ENCODE measurements at places on chromosomes 1 and 21. TPM values are rescaled to one million over a fixed set of nuclear protein-coding genes. Genes with fewer than 3 reads are reported as not detected.

Gene TNFSF4
- 7.2 TPM for total RNA-seq

Gene KLF17
- 5.5 TPM for total RNA-seq

Gene PTPRU
- total RNA-seq = 35.2 TPM

Gene TRAF5
- 65.0 TPM for total RNA-seq

Gene ADAMTS5
- 5.3 TPM for total RNA-seq

Gene SLC19A1
- 14.2 TPM for total RNA-seq

Gene WDR64
- 1.7 TPM for total RNA-seq

Gene ITLN2
- total RNA-seq = not detected

Gene OLIG1
- not detected for total RNA-seq

Gene TRAF3IP3
- 6.7 TPM for total RNA-seq

Gene RORC
- total RNA-seq = 7.0 TPM

Gene ELF3
- 4.3 TPM for total RNA-seq

Gene UBL4B
- total RNA-seq = not detected

Gene CFAP74
- 4.6 TPM for total RNA-seq

- no peak for DNase-seq
Observed at GRCh38 chr1:78297836-78298235, 192.9 kb upstream of the PTGFR start.

DNA sequence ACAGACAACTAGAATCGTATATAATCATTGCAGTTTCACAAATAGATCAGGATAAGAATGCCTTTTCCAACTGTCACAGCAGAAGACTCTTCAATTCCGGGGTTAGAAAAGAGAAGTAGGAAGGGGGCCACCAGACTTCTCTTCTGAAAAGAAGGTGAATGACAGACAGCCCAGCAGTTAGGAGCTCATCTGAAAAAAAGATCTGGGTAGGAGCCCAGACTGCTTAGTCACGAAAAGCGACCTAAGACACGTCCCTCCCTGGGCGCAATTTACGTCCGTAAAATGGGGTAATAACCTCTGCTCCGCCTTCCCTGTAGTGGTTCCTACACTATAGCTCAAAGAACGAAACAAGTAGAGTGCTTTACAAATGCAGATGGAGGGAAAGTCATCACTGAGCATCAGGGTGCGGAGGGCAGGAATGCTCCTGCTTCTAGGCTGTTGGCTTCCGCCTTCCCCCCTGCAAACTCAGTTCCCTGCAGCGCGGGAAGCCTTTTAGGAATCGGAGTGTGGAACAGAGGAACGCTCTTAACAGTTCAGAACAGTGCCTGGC is 582 bp downstream of the ORC1 start:
- no peak for DNase-seq

GRCh38 chr1:10671090-10671489 is 125.4 kb downstream of the CASZ1 start:
- no peak for DNase-seq

GRCh38 chr21:42566524-42567213 is 53.0 kb downstream of the SLC37A1 start:
- DNase-seq = no peak

- DNase-seq = no peak
Observed at GRCh38 chr1:231931846-231932454, 305.4 kb downstream of the DISC1 start.

GRCh38 chr1:113456967-113457366 is 66.7 kb downstream of the MAGI3 start:
- peak; percentile 9 for DNase-seq

DNA sequence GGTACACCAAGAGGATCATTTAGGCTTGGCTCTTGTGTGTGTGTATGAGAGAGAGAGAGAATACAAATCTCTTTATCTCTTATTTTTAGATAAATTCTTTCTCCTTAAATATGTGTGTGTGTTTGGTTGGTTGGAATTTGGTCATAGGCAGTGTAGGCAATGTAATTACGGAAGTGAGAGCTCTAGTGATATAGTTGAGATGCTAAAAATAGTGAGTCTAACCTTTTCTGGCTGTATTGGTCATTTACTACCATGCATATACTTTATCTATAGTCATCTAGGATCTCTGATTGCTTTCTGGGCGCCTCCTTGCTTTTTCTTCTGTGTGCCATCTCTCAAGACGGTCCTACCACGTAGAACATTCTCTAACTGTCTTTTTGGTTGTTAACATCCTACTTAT is 250.2 kb downstream of the NUF2 start:
- DNase-seq = no peak

GRCh38 chr1:55803429-55803828 is 588.3 kb upstream of the USP24 start:
- DNase-seq = peak; percentile 59

DNA sequence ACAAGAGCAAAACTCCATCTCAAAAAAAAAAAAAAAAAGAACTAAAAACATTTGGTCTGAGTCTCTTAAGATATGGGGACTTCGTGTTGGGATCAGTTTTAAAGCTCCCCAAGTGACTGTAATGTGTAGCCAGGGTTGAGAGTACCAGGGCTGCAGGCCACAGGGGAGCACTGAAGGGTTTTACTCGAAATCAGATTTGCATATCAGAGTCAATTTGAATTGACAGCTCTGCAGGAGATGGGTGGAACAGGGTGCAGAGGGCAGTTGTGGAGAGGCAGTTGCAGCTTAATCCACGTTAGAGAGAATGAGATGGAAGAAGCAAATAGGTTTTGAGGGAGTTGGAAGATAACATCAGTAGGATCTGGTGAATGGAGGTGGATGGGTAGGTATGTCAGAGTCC is 20.6 kb upstream of the ELOA start:
- no peak for DNase-seq

DNA sequence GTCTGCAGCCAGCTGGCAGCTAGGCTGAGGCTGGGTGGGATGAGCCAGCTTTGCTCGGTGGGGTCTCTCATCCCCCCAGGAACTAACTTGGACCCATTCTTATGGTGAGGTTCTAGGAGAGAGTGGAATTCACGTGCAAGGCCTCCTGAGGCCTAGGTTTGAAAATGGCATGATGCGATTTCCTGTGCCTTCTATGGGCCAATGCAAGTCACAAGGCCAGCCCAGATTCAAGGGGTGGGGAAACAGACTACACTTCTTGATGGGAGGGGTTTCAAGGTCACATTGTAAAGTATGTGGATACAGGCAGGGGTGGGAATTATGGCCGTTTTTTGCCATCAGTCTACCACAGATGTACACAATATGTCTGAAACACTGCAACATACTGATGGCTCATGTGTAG is 48.3 kb downstream of the HTR6 start:
- DNase-seq = no peak

DNA sequence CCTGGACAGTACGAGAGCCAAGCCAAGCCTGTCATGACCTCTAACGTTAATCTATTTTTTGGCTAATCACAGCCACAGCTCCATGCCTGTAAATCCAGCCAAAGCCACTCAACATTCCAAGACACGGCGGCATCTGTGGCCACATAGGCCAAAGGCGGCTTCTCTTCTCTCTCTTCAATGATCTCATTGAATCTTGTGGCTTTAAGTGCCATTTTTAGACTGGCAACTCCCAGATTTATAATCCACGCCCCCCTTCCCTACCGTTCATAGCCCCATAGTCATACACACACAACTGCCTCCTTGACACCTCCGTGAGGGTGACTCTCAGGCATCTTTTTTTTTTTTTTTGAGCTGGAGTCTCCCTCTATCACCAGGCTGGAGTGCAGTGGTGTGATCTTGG is 5.7 kb upstream of the SELENON start:
- no peak for DNase-seq

- DNase-seq = peak; percentile 37
Observed at GRCh38 chr21:35294231-35294898, 245.3 kb upstream of the RUNX1 start.

DNA sequence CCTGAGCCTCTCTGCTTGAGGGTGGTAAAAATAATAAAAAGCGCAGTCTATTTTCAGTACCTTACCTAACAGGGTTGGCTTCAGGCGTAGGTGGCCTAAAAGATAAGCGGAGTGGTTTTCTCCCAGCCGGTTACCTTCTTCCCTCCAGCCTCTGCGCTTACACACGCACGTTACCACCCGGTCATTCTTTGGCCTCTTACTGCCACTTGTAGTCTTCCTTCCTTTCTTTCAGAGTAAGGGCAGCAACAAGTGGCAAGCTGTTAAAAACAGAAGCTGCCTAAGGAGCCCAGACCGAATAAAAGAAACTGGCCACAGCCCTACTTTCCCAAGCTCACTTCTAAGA is 35.4 kb downstream of the CLCA1 start:
- DNase-seq = no peak

- DNase-seq = peak; percentile 45
Observed at GRCh38 chr1:18575620-18576019, 55.0 kb upstream of the PAX7 start.

- no peak for DNase-seq
Observed at GRCh38 chr1:157404614-157405013, 147.7 kb downstream of the FCRL5 start.

DNA sequence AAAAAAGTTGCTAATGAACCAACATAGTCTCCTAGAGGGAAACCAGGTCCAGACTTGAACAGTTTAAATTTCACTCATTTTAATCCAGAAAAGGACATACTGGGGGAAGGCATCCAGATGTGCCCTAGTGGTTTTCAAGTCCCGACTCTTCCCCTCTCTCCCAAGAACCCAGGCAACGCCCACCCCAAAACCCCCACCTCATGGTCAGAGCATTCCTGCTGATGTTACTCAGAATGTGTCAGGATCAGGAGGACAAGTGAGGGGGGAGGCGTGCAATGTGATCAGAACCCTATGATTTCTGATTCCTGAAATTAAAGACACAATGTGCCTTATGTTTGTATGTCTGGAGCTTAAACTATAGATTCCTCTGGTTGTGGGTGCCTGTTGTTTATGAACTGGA is 1.6 kb upstream of the CTSK start:
- no peak for DNase-seq

DNA sequence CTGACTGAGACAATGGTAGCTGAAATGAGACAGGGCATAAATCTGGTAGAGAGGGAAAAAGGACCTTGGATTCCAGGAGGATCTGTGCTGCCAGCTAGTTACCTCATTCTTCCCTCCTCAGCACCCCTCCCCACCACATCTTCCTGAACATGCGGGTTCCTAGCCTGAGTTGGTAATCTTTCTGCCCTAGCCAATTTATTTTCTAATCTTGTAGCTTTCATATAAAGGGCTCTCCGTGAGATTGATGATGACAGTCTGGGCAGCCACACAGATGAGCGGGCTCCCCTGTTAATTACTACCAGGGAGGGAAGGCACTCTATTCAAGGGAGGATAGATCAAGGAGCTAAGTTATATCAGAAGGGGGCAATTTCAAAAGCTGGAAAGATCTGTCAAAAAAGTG is 20.2 kb downstream of the ARHGEF11 start:
- no peak for DNase-seq

GRCh38 chr1:212498283-212499040 is 65.7 kb downstream of the NENF start:
- peak; percentile 66 for DNase-seq

- DNase-seq = peak; percentile 25
Observed at GRCh38 chr1:35808450-35809113, 766 bp downstream of the AGO4 start.

DNA sequence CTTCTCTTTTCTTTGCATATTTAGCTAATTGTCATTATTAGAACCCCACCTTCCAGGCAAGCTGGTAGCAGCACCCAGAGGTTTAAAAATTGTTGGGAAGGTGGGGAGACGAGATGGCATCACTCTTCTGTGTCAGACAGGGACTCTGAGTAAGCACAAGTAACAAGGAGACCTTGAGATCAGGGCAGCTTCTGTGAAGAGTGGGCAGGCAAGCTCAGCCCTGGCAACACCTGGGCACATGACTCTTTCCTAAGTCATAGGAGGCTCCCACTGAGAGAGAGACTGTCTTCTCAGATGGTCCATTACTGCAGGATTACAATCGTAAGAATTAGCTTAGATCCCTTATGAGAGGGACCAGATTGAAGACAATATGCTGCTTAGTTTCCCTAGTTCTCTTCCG is 183.5 kb downstream of the BRINP2 start:
- DNase-seq = no peak

DNA sequence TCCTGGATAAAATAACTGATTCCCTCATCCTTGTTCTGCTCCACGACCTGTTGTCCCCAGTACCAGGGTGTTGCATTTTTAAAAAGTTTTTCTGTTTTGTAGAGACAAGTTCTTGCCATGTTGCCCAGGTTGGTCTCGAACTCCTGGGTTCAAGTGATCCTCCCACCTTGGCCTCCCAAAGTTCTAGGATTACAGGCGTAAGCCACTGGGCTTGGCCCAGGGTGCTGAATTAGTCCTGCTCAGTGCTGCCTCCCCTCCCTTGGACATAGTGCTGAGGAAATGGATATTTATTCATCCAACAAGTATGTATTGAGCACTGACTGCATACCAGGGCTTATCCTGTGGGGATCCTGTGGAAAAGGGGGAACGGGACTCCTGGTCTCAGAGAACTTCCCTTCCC is 126.4 kb downstream of the PTPRU start:
- DNase-seq = no peak

- DNase-seq = no peak
Observed at GRCh38 chr21:42298237-42298636, 17.0 kb downstream of the TFF3 start.

GRCh38 chr1:171801487-171801891 is 20.0 kb downstream of the METTL13 start:
- peak; percentile 43 for DNase-seq

DNA sequence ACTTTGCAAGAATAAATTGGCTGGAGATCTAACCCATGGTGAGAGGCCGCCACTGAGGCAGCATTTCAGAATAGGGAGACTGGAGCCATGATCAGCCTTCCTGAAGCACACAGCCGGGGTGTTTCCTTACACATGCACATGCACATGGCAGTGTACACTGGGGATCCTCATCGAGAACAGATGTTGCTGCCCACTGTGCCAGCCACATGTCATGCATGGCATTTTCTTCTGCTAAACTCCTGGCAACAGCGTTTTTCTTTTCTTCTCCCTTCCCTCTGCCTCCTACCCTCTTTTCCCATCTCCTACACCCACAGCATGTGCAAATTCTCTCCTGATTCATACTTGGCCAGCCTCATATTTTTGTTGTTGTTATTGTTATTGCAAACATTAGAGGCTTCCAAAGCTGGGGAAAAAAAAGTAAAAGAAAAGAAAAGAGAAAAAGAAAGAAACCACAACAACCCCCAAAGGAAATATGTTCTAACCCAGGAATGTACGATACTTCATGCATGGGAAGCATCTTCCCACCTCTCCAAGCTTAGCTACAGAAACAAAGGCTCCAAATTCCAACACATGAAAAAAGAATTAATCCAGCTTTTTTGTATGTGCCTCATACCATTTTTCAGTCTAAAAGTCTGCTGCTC is 344.0 kb downstream of the ASTN1 start:
- DNase-seq = no peak

DNA sequence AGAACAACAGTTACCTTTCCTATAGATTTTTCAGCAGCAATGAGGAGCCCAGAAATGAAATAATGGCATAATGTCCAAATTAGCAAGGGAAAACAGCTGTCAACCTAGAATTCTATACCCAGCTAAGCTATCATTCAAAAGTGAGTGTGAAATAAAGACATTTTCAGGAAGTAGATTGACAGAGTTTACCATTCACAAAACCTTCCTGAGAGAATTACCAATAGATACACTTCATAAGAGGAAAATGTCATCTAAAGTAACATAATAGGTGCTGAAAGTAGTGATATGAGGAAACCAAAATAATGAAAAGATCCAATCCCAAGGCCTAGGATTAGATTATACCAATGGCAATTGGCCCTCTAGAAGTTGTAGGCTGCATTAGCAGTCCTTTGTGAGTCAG is 34.6 kb downstream of the OBSCN start:
- no peak for DNase-seq

Measured in umbilical cord (tissue), 2 donors.